ENCODE measurements at places on chromosomes 7 and 10. TPM values are rescaled to one million over a fixed set of nuclear protein-coding genes. Genes with fewer than 3 reads are reported as not detected.

PNLIPRP2 gene
- total RNA-seq: not detected

DNA sequence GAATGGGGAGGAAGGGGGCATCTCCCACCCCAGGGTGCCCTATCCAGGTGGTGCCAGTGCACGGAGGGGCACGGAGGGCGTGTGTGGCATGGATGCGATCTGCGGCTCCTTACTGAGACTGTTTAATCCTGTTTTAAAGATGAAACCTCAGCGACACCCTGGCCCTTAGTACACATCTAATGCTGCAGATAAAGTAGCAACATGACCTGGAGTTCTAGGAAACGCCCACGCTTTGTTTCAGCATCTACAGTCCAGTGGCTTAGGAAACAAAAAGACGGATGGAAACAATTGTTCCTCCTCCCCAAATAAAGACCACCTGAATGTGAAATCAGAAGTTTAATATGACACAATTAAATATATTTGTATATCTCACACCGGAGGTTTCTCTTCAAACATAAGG is 201.9 kb downstream of the DNAJB6 start:
- DNase-seq: no peak

DNA sequence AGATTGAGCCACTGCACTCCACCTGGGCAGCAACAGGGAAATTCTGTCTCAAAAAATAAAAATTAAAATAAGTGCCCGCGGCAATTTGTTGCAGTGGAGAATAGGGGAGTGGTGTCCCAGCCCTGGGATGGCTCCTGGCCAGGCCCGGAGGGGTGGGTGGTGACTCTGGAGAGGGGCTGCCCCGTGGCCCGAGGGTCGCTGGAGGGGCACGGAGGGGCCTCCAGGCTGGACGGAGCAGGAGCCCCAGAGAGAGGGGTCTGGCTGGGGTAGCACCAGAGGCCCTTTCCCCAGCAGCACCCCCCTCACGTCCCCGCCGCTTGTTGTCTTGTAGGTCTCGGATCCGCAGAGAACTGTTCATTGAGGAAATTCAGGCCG is 38.6 kb upstream of the SH2B2 start:
- DNase-seq: no peak

- DNase-seq: no peak
These were observed 41.7 kb downstream of the OGDH start for GRCh38 chr7:44647981-44648714.

DNA sequence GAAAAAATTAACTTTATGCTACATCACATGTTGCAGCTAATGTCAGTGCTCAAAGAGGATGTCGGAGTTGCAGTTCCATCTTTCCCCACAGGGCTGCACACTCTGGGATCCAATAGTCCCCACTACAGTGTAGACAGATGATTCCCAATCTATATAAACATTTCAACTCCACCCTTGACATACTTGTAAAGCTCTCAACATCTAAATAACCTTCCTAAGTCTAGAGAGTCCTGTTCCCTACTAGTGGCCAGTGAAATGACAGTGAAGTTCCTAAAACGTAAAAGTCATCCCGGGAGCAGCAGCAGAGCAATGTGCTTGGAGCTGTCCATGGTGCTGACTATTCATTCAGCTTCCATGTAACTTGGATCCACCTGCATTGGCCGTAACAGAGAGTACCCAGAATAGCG is 145.1 kb downstream of the GRM8 start:
- peak; percentile 14 for DNase-seq
